ENCODE measurements at places on chromosomes 6 and 20. TPM values are rescaled to one million over a fixed set of nuclear protein-coding genes. Genes with fewer than 3 reads are reported as not detected.

The GMNN gene
- polyA plus RNA-seq = 4.0 TPM

The EYA4 gene
- polyA plus RNA-seq = not detected

The OR11A1 gene
- polyA plus RNA-seq = not detected

The RIPOR2 gene
- polyA plus RNA-seq = 468 TPM

The MUCL3 gene
- polyA plus RNA-seq = not detected

The SLPI gene
- not detected for polyA plus RNA-seq

The CDH26 gene
- polyA plus RNA-seq = not detected

The ATP6V1G2 gene
- polyA plus RNA-seq = 0.56 TPM

The ZBTB24 gene
- polyA plus RNA-seq = 8.8 TPM

The OLIG3 gene
- polyA plus RNA-seq = not detected

The PRPH2 gene
- not detected for polyA plus RNA-seq

Measured in naive thymus-derived CD8-positive, alpha-beta T cell (primary cell).